Bronchial epithelial cell (primary cell): ENCODE measurements at places on chromosomes 3 and 15.

DNA sequence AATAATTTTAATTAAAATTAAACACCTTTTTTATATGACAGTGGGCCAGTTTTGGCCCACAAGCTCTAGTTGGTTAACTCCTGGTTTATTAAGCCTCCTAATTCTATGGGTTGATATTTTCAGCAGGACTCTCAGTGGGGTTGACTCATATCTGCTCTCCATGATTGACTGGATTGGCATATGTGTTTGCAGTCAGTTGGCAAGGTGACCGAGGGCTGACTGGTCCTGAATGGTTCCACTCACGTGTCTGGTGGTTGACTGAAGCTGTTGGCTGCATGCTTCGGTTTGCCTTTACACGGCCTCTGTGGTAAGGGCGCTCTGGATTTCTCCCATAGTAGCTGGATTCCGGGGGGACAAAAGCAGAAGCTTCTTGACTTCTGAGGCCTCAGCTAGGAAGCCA lies 65.3 kb upstream of the ZNF280D start:
- peak; percentile 4 for DNase-seq

GRCh38 chr3:124116906-124117305 lies 125.0 kb upstream of the ROPN1 start:
- DNase-seq, result no peak

GRCh38 chr15:66138096-66138783 lies 115.3 kb downstream of the MEGF11 start:
- DNase-seq, result no peak

GRCh38 chr3:94413336-94414108 lies 350.7 kb downstream of the NSUN3 start:
- peak; percentile 27 for DNase-seq

- no peak for DNase-seq
Measured at GRCh38 chr3:100850156-100850555, 140.9 kb downstream of the TFG start.

DNA sequence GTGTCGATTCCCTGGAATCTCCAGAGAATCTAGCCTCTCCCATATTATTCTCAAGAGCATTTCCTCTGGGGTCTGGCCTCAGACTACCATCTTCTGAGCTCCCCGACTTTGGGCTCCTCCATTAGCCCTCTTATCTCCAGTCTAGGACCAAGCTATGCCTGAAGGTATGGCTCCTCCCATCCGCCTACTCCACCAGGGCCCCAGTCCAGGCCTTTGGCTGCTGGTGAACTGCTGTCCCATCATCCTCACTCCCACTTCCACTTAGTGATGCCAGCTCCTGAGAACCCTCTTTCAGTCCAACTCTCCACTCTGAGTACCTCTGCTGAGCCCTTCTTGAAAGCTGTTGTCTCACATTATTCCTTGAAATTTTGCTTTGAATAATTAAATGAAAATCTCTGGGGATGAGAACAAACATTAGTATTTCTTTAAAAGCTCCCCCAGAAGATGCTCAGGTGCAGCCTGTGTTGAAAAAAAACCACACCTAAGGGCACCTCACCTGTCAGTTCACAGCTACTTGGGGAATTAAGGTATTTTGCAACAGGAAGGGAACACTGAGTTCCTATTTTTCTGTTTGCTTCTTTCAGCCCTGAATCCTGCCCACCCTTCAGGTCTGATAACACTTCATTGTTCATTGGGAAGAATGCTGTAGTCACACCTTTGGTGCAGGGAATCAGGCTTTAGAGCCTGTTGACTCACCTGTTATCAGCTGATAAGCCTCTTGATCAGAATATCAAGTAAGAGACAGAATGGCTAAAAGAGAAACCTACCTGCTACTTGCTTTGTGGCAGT lies 9.5 kb downstream of the CLDN18 start:
- no peak for DNase-seq

- DNase-seq, result no peak
Measured at GRCh38 chr3:47791193-47791855, 9.6 kb upstream of the SMARCC1 start.

GRCh38 chr3:127784283-127784682 lies 38.0 kb downstream of the MGLL start:
- no peak for DNase-seq

DNA sequence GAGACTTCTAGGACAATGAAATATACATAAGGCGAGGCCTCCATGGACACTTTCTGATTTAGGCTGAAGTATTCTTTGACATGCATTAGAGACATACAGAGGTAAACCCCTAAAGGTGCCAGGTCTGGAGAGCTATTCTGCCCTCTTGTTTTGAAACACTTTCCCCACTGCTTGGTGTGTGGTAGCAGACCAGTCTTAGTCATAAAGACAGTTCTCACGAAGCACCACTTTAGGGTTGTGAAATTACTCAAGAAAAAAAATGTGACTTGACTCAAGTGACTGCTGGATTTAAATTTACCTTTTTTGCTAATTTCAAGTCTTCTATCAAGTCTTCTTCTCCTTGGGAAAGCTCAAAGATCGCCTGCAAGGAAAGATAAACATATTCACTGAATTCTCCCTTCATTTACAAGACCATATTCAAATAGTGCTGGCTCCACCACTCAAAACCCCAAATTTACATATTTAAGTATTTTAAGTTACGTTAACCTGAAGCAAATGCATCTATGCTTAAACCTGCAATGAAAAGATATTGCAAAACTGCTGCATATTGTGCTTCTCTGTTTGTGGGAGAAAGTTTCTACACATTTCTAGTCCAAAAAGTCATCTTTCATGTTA lies 48.4 kb downstream of the ARHGEF3 start:
- peak; percentile 48 for DNase-seq

GRCh38 chr3:2597615-2598014 lies 498.9 kb downstream of the CNTN4 start:
- no peak for DNase-seq

DNA sequence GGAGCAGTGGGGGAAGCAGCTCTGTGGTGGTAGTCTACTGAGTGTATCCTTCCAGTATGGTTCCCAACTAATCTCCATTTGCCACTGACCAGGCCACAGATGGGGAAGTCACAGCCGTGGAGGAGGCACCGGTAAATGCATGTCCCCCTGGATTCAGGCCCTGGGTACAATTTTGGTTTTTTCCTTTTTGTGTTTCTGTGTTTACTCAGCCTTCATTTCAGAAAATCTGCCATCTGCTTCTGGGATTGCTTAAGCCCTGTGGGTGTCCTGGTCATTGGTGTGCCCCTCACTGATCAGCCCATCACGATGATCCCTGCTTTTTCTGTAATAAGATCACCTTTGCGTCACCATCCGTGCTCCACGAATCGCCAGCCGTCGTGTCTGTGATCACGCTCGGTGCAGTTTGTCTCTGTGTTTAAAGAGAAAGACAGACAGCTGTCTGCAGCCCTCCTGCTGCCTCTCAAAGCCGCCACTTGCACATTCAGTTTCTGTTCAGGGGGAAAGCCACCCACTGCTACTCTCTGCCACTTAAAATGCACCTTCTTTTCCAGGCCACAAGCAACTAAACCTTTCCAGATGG lies 68.9 kb downstream of the DNASE1L3 start:
- DNase-seq, result no peak

DNA sequence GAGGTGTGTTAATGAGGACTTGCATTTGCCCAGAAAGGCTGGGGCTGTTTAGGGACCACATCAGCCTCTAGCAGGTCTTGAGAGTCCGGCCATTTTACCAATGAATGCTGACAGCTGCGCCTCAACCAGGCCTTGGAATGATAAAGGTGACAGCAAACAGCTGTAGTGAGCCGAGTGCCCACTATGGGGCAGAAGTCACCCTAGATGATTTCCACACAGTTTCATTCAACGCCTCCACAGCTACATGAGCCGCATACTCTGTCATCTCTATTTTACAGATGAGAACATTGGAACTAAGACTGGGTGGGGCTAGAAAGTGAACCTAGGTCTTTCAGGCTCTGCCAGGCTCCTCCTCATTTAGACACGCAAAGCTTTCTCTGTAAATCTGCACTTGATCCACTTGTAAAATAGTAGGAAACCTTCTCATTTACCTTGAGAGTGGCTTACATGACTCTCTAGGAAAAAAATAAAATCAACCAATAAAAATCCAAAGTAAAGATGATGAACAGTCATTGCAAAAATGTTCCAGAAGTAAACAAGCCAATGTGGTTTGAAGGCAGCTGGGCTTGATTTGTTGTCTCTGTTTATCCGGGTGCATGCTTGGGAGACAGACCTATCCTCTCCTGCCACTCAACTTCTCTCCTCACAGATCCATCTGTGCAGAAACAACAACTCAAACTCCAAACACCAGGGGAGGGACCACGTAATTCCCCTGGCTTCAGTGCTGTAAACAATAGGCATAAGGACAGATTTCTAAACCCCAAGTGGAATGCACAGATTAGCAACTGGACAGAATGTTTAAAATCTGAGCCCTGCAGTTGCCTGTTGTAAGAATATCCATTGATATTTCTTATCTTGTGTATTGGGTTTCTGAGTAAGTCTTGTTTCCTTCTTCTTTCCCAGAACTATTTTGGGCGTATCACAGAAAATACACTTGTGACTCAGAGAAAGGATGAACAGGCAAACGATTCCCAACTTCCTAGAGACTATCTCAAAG lies 31.5 kb upstream of the LDHAL6B start:
- DNase-seq, result peak; percentile 84

DNA sequence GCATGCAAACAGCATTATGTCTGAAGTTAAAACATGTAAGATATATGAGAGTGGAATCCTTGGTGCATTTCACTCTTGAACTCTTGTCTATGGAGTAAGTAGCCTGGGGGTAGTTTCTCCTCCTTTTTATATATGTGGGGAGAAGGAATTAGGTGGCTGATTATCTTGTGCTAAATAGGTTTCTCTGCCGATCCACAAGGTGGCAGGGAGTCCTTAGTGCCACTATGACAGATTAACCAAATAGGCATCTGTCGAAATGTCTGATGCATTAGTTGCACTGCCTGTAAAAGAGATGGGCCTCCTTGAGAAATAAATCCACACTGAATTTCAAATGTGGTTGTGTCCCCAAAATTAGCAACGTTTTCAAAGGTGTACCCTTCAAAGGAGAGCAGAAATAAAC lies 170.1 kb downstream of the CNTN4 start:
- no peak for DNase-seq
